ENCODE measurements at places on chromosomes 7 and 10.

DNA sequence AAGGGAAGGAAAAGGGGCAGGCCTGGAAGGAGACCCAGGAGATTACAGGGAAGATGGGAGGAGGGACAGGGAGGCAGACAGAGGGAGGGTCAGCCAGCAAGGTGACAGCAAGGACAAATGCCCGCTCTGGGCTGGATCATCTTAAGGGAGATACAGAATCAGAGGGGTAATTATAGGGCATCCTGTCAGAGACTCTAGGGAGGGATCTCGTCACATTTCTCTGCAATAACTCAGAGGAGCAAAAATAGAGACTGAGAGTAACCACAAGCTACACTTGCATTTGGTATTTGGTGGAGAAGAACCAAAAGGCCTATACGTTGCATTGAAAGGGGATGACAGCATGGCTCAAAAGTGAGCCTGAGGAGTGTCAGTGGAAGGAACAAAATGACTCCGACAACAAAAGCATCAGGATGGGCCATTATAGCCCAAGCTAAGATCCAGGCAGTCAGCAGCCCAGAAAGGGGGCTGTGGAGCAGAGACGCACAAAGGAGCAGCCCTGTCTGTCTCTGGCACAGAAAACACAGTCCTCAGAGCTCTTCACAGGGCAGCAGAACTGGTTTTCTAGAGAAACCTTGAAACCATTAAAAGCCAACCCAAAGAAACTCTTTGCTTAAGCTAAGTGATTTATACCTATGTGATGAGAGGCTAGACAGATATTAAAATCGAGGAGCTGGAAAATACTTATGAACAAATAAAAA lies 430.2 kb upstream of the VSTM2A start:
- DNase-seq, result no peak

GRCh38 chr7:148275359-148275890 lies 315.1 kb upstream of the C7orf33 start:
- no peak for DNase-seq

DNA sequence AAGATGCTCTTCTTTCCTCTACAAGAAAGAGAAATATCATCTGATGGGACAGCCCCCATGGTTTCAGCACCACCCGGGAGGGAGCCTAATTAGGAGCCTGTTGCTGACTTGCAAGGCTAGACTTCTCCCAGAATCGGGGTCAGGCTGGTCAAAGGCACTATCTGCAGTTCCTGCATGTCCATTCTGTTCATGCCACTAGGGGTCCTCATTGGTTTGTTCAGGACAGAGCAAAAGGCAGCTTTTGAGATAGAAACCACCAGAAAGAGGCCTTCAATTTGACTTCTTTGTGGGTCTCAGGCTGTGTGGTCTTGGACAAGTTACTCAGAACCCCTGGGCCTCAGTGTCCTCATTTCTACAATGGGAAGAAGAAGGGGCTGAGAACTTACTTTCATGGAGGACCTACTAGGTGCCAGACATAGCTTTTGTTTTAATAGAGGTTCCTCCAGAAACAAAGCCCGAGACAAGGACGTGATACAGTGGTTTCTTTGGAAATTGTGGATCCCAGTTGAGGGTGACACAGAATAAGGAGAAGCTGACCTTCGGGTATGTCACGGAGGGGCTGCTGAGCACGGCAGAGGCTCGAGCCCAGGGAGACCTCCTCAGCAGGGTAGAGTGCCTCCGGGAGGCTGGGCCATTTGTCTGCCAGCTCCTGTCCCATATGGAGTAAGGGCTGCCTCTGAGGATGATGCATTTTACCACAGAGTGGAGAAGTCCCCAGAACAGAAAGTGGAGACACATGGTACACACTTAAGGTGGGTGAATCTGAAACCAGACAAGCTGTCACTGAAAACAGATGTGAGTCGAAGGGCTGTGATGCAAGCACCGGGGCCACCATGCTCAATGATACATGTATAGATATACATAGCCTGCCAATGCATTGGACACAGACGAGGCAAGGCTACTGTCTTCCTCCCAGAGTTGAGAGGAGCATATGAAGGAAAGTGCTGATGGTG lies 33.1 kb upstream of the NEUROD6 start:
- no peak for DNase-seq

DNA sequence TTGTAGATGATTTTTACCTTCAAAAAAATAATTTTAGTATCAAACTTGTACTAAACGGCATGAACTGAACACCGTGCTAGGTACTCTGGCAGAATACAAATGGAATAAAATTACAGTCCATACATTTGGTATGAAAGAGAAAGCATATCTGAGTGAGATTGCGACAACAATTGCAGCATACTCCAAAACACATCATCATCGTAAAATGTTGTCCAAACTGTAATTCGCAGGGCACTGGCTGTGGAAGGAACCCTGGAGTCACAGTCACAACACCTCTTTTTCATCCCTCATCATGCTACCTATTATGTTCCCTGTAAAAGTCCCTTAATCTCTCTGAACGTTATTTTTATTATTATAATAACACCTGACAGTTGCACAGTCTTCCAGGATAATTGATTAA lies 13.5 kb downstream of the CREM start:
- DNase-seq, result no peak

DNA sequence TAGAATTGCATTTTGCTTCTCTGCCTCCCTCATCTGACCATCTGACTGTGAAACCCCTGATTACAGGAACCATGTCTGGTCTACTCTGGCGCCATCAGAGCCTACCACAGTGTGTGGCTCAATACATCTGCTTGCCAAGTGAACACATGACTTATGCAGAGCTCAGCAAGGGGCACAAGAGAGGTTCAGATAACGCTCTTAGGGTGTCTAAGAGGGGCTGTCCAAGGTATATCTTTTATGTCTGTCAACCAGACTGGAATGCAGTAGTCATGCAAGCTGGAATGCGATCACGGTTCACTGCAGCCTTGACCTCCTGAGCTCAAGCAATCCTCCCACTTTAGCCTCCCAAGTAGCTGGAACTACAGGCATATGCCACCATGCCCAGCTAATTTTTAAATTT lies 10.3 kb upstream of the RRP12 start:
- DNase-seq, result no peak

DNA sequence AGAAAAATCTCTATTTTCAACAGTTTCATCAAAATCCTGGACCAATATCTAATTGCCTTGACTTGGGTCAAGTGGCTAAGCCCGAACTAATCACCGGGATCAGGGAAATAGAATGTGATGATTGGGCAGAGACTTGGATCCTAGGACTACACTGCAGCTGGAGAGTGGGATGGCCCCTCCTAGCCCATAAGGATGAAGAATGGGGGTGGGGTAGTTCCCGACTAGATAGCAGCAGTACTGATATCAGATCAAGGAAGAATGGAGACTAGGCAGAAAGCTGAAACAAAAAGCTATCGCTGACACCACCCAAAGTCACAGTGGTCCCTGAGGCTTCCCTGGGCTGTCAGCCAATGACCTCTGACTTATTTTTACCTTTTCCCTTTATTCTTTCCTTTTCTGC lies 160.4 kb upstream of the PHYHIPL start:
- DNase-seq, result no peak

GRCh38 chr7:28643584-28644340 lies 231.4 kb downstream of the CREB5 start:
- DNase-seq, result no peak

- no peak for DNase-seq
Measured at GRCh38 chr10:112246-112645, 23.0 kb upstream of the ZMYND11 start.

DNA sequence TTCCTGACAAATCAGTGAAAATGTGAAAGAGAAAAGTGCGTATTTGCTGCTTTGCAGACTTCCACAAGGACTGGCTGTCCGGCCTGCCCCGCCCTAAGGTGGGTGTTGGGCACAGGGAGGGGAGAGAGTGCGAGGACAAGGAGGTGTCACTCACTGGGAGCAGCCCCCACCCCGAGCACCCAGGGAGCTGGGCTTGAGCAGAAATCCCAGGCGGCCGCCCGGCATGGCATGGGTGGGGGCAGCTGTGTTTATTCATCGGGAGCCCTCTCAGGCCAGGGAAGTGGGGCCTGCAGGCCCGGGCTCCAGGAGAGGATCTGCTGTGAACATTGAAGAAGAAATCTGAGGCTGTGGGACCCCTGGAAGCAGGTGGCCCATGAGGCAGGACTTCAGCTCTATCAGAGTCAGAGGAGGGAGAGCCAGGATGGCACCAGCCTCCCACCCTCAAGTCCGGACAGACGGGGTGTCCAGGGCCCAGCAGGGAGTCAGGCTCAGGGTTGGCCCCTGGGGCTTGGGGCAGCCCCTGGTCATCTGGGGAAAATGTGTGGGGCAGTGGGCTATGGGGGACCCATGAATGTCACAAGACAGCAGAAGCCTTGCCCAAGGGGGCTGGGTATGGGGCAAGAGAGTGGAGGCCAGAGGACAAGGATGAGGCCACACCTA lies 164.4 kb upstream of the PPP2R2D start:
- no peak for DNase-seq

DNA sequence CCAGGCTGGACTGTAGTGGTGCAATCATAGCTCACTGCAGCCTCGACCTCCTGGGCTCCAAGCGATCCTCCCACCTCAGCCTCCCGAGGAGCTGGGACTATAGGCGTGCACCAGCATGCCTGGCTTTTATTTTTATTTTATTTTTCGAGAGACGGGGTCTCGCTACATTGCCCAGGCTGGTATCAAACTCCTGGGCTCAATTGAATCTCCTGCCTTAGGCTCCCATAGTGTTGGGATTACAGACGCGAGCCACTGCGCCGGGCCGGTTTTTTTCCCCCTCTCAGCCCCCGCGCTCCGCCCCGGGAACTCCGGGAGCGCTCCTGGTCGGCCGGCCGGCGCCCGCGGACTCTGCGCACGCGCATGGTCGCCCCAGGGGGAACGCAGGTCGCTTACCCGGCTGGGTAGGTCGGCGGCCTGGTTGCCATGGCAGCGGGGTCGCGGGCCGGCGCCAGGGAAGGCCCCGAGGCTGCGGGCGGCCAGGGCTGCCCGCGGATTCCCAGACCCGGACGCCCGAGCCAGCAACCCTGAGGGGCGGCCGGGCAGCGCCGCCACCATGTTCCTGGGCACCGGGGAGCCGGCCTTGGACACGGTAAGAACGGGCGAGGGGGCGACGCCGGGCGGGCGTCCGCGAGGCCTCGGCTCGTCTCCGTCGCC lies at the start of gene IQCE:
TSS of gene IQCE (plus strand) at position 351 of the 654 bp plus-strand sequence. CDS start at position 554, 203 bp downstream.
- peak; percentile 75 for DNase-seq

DNA sequence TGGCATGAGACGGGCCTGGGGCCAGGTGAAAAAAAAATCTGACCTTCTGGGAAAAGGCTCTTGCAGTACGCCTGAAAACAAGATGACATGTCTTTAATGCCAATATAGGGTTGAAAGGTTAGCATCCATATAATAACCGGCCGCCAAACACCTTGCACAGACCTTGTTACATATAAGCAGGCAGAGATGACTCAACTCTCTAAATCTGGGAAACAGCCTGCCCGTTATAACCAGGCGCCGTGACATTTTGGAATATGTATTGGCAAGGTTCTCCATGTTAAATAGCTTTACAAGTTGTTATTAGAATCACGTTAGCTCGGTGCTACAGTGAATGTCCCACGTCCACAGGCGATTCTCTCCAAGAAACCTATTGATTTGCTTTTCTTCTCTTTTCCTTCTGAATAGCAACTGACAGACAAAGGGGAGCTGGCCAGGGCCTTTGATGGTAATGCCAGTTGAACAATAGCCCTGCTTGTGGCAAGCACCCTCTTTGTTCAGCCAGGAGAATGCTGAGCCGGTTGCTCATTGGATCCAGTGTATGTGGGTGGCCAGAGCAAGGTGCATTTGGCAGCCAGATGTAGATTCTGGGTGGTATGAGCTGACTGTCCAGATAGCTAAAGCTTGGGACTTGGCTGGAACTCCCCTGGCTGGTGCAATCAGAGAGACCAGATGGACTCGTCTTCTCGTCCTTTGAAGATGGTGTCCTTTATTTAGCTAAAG lies 80.1 kb upstream of the AUTS2 start:
- DNase-seq, result no peak

DNA sequence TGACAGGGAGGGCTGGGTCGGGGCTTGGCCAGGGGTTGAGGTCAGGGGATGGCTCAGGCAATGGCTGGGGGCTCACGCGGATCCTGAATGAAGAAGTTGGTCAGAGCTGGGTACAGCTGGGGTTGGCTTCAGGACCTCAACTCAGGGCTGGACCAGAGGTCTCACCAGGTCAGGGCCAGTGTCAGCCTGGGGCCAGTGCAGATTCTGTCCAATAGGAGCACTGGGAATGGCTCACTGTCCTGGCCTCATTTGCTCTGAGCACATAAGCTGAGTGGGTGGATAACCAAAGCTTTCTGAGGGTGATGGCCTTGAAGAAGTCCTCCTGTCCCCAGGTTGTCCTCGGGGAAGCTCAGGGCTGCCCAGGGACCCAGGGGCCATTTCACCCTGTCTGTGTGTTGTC lies 54.9 kb upstream of the PCBD1 start:
- DNase-seq, result no peak

DNA sequence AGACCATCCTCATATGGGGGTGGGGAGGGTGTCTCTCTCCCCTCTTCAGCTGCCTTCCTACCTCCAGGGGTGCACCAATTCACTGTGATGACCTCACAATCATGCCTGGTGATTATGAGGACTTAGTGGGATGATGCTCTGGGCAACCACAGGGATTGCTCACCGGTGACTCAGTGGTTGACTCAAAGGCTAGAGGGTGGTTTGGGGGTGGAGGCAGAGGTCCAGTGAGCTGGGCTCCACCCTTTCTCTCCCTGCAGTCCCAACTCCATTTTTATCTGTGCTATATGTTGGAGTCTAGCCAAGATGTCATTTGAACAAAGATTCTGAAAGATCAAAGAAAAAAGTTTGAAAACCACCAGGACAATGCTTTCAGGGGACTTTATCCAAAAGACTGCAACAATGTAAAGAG lies 286.9 kb downstream of the KCNMA1 start:
- DNase-seq, result no peak

- DNase-seq, result no peak
Measured at GRCh38 chr10:69214666-69215131, 5.4 kb upstream of the HKDC1 start.

- no peak for DNase-seq
Measured at GRCh38 chr7:74344132-74344496, 54.9 kb downstream of the CLIP2 start.

DNA sequence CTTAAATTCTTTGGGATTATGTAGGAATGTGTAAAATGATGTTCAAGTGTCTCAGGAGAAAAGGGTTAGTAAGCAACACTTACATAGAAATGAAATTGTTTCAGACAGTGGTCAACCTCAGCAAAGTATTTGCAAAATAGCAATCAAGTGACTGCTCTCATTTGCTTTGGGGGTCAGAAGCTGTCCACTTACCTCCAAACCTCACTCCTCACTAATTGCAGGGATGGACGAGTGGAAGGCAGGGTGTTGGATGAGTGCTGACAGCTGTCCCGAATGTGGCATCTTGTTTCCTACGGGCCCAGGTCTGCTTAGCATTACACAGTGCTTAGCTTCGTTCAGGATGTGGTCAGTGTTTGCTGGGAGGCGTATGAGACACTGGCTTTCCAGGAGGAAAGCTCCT lies 437.0 kb downstream of the SUGCT start:
- no peak for DNase-seq

GRCh38 chr10:36469585-36469984 lies 655.8 kb upstream of the ANKRD30A start:
- no peak for DNase-seq

GRCh38 chr10:13271552-13272163 lies 28.2 kb downstream of the PHYH start:
- peak; percentile 3 for DNase-seq

- DNase-seq, result no peak
Measured at GRCh38 chr7:13947535-13947934, 41.9 kb downstream of the ETV1 start.

GRCh38 chr7:77253151-77253550 lies 53.5 kb upstream of the FGL2 start:
- no peak for DNase-seq

GRCh38 chr7:6254866-6255265 lies 17.6 kb downstream of the CYTH3 start:
- DNase-seq, result no peak

GRCh38 chr10:124149189-124150042 lies 56.0 kb upstream of the CHST15 start:
- no peak for DNase-seq

- DNase-seq, result no peak
Measured at GRCh38 chr10:42645103-42645502, 6.7 kb upstream of the ZNF33B start.
